ENCODE measurements at places on chromosomes 6 and 20.

- no peak for DNase-seq
Measured at GRCh38 chr20:49896204-49896603, 19.1 kb downstream of the SPATA2 start.

DNA sequence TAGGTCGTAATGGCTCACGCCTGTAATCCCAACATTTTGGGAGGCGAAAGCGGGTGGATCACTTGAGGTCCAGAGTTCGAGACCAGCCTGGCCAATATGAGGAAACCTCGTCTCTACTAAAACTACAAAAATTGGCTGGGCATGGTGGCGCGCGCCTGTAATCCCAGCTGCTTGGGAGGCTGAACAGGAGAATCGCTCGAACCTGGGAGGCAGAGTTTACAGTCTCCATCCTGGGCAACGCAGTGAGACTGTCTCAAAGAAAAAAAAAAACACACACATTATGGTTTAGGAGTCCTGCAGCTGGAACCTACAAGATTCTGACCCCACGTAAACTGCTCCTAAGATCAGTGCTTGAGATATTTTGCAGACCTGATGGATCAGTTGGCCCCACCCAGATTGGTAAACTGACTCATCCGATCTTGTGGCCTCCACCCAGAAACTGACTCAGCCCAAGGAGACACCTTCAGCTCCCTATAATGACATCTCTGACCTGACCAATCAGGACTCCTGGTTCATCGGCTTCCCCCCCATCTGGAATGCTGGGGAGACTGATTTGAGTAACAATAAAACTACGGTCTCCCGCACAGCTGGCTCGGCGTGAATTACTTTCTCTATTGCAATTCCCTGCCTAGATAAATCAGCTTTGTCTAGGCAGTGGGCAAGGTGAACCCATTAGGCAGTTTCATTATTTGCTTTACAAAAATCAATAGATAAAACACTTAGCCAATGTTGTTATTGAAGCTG lies 96.2 kb upstream of the BTN3A2 start:
- DNase-seq = peak; percentile 63

DNA sequence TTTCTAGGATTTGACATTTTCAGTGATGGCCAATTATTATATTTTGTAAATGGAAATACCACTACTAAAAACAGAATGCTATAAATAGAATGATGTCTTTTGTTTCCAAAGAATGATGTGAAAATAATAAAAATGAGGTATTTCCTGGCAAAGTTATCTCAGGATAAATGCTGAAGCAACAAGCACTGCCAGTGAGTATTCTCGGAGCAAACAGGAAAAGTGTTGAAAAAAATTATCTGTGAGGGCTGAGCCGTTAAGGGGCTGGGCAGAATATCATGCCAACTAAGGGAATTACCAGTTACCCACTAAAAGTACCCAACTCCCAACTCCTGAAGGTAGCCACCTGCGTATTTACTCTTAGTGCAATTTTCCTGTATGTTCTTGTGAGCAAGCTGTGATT lies 23.6 kb upstream of the SCAF8 start:
- no peak for DNase-seq

DNA sequence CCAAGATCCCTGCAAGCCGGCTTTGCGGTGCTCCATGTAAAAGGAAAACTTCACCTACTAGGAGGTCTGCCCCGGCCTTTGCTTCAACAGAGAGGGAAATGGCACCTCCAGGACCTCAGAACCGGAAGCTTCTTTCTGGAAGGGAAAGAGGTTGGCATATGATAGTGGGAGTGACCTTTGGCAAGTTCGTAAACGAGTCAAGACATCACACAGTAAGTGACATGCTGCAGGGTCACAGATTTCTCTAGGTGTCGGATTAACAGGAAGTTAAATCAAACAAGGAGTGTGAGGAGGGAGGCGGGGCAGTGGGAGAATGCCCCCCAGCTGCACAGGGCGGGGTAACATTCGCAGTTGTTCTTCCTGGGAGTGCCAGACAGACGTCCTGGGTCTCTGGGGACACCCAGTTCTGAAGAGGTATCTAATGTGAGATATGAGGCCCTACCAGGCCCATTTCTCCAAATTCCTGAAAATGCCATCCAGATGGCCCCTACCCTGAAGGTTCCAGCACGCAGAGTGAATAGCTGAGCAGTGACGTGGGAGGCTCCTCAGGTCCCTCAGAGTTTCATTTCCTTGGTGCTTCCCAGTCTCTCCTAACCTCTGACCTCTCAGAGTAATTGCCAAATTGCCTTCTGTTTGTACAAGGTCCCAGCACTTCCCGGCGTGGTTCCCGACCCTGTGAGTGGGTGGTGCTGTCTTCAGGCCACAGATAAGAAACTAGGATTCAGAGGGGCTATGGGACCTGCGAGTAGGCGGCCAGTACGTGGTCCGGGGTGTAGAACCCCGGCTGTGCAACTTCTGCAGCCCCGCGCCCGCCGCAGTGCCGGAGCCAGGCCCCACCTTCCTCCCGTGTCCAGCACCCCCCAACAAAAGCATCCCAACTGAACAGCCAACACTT lies 1.9 kb downstream of the RRBP1 start:
- DNase-seq = no peak

- DNase-seq = no peak
Measured at GRCh38 chr6:82783587-82784236, 281.9 kb downstream of the UBE3D start.

DNA sequence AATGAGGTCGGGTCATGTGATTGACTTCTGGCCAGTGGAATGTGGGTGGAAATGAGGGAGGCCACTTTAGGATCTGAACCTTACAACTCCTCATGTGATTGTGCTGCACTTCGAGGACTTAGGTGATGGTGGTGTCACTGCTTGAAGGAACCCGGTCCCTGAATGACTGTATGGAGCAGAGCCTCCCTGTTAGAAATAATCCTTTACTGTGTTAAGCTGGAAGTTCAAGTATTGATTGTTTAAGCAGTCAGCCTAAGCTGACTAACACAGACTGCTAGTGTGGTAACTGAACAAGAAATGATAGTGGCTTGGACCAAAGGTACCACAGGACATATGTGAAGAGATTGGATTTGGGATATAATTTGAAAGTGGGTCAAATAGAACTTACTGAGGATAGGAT lies 138.0 kb downstream of the OPN5 start:
- DNase-seq = no peak

DNA sequence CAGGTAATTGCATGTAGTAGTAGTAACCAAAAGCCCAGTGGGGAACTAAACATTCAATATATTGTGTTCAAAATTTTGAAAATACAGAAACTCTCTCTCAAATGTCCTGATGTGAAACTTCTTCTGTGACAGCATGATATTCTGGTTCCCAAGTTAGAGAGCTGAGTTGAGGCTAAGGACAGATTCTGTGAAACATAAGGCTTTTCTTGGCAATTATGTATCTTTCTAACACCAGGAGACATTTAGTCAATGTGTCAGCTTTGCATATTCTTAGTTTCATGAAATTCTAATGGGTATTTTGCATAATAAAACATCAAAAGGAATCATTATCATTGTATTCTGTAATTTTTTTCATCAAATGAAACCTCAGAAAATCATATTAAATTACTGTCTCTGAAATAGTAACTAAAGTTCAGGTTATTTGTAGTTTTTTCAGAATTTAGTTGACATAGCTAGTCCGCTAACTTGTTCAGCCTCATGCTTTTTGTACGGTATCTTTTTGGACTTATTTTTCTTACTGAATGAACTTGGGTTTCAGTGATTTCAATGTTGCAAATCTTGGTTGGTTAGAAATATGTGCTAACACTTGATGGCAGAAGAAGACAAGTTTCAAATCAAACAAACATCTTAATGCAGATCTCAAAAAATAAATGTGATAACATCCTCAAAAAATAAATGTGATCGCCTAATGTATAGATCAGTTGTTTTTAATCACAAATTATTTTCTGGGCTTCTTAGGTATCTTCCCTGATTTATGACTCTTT lies 70.4 kb downstream of the AKAP7 start:
- no peak for DNase-seq

DNA sequence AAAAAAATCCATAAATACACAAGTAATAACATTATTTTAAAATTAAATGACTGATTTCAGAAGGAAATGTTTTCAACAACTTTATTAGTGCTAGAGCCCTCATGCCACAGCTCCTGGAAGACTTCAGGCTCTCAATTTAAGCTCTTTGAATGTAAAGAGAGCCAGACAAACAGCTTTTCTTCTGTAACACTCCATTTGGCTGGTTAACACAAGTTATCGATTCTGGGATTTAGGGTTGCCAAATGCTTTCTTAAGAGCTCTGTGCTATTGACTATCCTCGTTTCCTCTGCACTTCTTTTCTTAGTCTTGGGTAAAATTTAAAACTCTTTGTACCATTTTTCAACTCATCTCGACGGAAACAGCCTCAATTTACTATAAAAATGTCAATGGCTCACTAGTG lies 402.5 kb downstream of the PRKN start:
- DNase-seq = no peak

Measured in activated CD4-positive, alpha-beta T cell treated with anti-CD3 and anti-CD28 coated beads for 48 hours (primary cell).